ENCODE measurements at places on chromosomes 16 and 17.
A peak's percentile ranks its signal among the peaks of the same experiment; 100 is the strongest.

DNA sequence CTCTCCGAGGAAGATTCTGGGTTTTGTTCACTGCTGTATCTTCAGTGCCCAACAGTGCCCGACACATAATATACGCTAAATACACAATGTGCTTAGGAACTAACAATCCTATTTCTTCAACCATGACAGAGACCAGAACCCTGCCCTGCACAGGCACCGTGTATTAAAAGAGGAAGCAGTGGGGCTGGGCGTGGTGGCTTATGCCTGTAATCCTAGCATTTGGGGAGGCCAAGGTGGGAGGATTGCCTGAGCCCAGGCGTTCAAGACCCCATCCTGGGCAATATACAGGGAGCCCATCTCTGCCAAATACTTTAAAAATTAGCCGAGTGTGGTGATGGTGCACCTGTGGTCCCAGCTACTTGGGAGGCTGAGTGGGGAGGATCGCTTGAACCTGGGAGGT is 19.3 kb downstream of the ARL2BP start:
- no peak for DNase-seq

GRCh38 chr17:49866882-49867413 is 19.1 kb upstream of the TAC4 start:
- no peak for DNase-seq

- DNase-seq = no peak
These were observed 85.1 kb downstream of the LITAF start for GRCh38 chr16:11501632-11502031.

GRCh38 chr17:74994440-74994839 is 7.0 kb downstream of the CDR2L start:
- no peak for DNase-seq

GRCh38 chr17:74744714-74745547 is 3.5 kb upstream of the NHERF1 start:
- peak; percentile 81 for DNase-seq
